Thymus (tissue), 14 donors: ENCODE measurements at places on chromosomes 5 and 9. TPM values are rescaled to one million over a fixed set of nuclear protein-coding genes. Genes with fewer than 3 reads are reported as not detected.

DNA sequence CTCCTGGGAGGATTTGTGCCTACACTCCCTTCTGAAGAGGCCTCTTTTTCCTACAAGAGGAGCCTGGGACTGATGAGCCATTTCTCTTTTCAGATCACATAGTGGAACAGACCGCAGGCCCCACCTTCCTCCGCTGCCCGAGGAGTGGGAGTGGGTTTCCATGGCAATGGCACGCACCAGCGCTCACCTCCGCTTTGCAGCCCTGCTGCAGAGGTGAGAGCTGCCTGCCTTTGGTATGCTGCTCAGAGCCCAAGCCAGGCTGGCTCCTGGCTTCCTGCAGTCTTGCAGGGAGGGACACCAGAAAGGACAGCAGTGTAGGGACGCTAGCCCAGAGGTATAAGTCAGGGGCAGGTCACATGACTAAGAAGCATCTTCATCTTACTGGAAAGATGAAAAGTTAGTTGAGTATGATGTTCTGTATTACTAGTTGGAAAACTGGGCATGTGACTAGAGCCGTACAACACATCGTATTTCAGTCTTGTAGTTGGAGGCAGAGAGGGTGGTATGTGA lies 12.4 kb downstream of the PTTG1 start:
- no peak for DNase-seq

Gene CBY3
- total RNA-seq = 0.19 TPM

DNA sequence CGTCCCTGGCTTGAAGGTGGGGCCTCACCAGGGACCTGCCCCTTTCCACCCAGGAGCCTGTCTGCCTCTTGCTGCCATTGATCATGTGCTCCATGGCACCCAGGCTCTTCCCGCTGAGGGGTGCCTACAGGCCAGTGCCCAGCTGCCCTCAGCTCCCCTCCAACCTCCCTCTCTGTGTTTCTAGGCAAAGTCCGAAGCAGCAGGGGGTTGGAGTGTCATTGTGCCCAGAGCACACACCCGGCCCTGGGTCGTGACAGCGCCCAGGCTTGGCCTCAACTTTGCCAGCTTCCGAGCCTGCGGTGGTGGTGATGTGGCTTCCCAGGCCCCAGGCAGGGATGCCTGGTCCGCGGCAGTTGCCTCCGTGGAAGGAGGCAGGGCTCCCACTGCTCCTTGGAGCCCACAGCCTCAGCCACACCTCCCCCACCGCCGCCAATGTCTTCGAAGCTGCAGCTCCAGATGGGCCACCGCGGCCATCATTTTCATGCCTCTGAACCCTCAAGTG lies 52.4 kb downstream of the GTF3C4 start:
- no peak for DNase-seq

GRCh38 chr9:111648066-111648465 lies 13.3 kb upstream of the GNG10 start:
- DNase-seq = no peak

Gene EIF4E1B
- total RNA-seq = 0.05 TPM

DNA sequence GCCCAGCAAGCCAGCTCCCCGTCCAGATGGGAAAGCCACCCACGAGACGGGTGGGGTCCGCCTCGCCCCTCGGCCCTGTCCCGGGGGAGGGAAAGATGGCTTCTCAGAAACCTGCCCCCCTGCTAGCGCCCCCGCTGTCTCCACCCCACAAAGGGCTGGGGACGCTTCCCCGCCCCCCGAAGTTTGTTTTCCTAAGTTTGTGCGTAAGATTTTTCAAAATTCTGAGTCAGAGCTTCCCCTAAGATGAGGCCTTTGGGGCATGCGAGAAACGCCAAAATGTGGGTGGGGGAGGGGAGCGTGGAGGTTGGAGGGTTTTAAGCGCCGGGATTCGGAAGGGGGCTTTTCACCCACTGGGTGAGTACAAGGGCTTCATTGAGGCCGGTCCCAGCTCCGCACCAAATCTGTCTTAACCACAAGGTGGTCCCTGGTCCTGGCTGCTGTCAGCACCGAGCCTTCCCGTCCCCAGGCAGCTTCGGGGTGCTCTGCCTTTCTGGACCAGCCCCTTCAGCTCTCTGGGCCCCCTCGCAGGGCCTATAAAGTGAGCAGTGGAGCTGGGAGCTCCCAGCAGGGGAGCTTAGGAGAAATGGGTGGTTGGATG lies 32.3 kb downstream of the PRRX2 start:
- DNase-seq = no peak

DNA sequence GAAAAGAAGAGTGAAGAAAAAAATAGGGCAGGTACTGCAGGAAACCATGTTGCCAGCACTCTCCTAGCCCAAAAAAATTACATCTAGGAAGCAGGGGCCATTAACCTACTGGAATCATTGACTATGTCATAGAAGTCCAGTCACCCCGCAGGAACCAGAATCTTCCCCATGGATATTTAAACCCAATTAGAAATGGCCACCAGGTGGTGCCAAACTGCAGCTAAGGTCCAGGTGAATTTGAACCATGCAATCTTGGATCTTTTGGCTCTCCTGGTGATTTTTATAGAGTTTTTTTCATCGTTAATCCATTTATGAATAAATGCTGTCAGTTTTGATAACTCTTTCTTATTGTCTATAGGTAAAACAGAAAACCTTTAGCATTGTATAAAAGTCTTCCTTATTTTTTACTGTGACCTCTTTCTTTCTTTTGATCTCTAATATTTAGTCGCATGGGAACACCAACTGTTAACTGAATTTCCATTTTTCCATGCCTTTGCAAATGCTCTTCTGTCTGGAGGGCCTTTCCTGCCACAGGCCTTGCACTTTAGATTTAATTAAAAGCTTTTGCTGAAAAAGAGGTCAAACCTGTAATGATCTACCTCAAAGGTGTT lies 147.5 kb upstream of the FGF10 start:
- DNase-seq = peak; percentile 5

Gene IL5
- total RNA-seq = not detected

Gene GLDC
- 0.71 TPM for total RNA-seq

Gene PFN3
- total RNA-seq = not detected

Gene IFNA21
- total RNA-seq = not detected

Gene CARTPT
- total RNA-seq = 0.24 TPM

DNA sequence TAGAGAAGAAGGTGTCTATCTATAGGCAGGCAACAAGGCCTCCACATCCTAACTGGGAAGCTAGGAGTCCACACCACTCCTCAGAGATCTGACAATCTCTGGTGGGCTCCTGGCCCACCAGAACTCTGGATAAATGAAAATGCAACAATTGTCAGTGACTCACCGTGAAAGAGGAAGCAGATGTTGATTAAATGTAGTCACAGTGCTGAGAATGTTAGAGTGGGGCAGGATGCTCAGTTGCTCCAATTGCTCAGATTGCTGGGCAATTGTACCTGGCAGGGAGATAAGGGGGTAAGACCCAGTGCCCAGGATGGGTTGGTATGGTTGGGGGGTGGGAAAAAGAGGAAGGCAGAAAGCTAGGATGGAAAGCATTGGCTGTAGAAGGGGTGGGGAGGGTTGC lies 4.3 kb downstream of the CCL19 start:
- DNase-seq = no peak

GRCh38 chr5:76175051-76175666 lies 92.0 kb downstream of the SV2C start:
- peak; percentile 59 for DNase-seq

Gene CDKN2B-AS1
- 0.61 TPM for total RNA-seq

GRCh38 chr5:151692312-151692711 lies 5.6 kb upstream of the SPARC start:
- DNase-seq = no peak

DNA sequence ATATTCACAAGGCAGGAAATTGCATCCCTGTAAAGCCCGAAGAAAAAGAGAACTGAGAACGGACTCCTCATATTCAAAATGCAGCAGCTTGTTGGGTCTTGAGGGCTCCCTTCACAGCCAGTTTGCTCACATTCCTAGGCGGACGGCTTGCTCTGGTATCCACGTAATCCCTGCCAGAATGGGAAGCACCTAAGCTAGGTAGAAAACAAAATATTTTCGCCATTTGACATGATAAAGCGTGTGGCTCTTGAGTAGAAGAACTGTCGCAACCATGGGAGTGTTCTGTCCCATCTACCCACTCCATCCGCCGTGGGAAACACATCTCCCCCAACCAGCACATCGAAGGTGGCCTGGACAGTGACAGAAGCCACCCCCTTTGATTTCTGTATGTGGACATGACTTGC lies 183.1 kb downstream of the GAS1 start:
- no peak for DNase-seq

DNA sequence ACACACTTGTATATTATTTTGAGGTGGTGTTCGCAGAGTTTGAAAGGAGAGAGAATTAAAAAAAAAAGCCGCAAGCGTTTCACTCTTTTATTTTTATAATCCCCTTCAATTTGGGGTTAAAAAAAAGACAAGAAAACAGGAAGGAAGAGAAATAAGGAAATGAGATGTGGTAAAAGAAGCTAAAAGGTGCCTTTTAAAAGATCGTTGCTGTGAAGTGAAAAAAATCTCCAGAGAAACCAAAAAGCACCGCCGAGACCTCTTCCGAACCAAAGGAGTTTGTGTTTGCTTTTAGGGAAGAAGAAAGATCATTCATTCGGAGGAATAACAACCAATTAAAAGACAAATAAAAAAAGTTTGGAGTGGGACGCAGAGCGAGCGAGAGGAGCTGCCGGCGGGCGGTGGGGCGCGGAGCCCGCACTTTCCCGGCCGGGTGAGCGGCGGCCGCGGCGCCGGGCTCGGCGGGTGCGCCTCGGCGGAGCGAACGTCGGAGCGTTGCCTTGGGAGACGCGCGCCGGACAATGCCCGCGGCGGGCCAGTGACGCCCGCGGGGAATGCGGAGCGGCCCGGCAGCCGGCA lies 355 bp downstream of the TLE4 start:
- DNase-seq = no peak

Gene GRM6
- total RNA-seq = not detected

Gene ESM1
- total RNA-seq = 0.38 TPM

DNA sequence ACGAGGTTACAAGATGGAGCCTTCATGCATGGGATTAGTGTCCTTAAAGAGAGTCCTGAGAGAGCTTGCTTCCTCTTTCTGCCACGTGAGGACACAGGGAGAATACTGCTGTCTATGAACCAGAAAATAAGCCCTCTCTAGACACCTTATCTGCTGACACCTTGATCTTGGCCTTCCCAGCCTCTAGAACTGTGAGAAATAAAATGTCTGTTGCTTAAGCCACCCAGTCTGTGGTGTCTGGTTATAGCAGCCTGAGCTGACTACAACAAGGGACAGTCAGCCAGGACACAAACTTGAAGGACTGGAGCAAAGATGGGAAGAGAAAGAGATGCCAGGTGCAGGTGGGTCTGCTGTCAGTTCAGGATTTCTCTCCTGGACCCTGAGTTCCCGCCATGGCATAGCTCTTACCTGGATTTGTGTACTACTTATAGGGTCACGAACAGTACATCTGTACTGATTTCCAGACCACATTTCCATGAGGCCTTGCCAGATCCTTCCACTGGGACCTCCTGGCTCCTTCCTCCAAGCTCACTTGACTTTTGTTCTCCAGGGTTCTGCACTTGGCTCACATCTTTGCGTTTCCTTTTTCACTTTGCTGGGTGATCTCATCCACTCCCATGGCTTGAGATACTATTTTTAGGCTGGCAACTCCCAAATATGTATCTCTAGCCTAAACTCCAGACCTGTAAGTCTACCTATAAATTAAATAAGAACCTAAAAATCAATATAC lies 44.9 kb upstream of the LIFR start:
- no peak for DNase-seq

DNA sequence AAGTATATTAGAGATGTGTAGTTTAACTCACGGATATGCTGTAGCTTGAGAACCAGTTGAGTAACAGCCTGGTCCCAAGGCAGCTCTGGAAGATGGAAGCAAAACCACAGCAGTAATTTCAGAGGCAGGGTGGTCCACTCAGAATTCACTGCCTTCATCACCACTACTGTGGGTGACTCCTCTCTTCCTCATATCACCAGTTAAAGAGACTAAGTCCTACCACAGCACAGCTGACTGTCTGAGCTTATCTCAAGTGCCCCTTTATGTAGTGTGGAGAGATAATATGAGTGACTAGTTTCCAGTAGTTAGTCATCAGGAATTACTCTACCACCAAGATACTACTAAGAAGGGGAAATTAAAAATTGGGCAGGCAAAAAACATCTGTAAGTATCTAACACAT lies 1571.2 kb upstream of the C9orf72 start:
- DNase-seq = no peak

DNA sequence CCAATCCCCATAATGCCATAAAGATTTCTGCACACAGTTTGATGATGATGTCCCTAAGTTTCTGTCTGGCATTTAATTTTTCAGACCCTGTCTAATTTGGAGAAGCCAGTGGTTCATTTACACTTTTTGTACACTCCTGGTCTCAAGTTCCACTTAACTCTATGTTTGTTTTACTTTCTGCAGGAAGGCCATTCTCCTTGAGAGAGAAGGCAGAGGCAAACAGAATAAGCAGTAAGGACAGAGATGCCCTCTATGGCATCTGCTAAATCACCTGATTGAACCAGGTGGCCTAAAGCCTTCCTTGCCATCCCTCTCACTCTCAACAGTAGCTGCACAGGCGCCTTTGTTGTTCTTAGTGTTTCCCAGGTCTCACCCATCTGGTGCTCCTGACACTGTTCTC lies 86.1 kb upstream of the LRRTM2 start:
- no peak for DNase-seq

Gene LCN9
- total RNA-seq = not detected

Gene OR1J2
- not detected for total RNA-seq

Gene MRPL36
- total RNA-seq = 74.1 TPM

GRCh38 chr5:31886206-31886605 lies 247.3 kb downstream of the PDZD2 start:
- DNase-seq = no peak

Gene RASGRF2
- 0.76 TPM for total RNA-seq

Gene JADE2
- total RNA-seq = 11.8 TPM

Gene PKN3
- total RNA-seq = 3.8 TPM

- no peak for DNase-seq
These were observed 68.9 kb downstream of the BOD1 start for GRCh38 chr5:173547579-173547978.

DNA sequence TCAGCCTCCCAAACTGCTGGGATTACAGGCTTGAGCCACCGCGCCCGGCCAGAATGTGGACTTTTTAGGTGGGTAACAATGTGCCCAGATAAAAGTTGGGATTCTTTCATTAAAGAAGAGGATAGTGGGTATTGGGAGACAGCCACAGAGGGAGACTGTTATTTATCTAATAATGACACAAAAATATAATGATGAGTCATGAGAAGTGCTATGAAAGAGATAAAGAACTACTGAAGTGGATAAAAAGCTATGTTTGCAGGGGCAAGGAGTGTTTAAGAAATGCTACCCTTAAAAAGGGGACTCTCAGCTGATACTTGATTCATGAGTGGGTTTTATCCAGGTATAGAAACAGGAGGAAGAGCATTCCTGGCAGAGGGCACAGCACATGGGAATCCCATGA lies 143.6 kb upstream of the ERCC6L2 start:
- DNase-seq = no peak

Gene FOXD4L3
- total RNA-seq = 0.94 TPM

DNA sequence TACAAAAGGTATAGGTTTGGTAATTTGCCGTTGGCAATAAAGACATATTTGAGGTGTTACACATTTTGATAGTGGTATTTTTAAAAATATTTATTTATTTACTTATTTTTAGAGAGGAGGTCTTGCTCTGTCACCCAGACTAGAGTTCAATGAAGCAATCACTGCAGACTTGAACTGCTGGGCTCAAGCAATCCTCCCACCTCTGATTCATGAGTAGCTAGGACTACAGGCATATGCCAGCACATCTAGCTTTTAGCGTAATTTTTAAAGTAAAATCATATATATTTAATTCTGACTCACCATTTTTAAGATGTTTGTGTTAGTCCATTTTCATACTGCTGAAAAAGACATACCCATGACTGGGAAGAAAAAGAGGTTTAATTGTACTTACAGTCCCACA lies 1974.3 kb downstream of the EFNA5 start:
- no peak for DNase-seq
